ENCODE measurements at places on chromosomes 3 and 15.
A peak's percentile ranks its signal among the peaks of the same experiment; 100 is the strongest.

DNA sequence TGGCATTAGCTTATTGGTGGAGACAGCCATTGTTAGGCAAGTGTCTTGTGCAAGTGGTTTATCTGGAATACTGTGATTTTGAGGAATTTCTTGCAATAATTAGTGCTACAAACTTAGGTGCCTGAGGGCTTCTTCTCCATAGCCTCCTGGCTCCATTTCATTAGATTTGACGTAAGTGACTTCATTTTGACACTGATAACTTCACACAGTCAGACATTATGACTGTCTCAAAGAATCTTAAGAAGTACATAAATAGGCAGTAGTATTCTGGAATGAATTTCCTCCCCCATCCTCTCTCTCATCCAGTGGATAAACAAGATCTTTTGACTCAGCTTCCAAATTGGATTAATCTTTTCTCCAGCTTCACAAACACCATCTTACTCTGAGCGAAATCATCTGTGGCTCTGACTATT lies 19.0 kb downstream of the ARL14 start:
- no peak for DNase-seq

GRCh38 chr3:9808345-9809037 lies 1.6 kb upstream of the TTLL3 start:
- DNase-seq: no peak

DNA sequence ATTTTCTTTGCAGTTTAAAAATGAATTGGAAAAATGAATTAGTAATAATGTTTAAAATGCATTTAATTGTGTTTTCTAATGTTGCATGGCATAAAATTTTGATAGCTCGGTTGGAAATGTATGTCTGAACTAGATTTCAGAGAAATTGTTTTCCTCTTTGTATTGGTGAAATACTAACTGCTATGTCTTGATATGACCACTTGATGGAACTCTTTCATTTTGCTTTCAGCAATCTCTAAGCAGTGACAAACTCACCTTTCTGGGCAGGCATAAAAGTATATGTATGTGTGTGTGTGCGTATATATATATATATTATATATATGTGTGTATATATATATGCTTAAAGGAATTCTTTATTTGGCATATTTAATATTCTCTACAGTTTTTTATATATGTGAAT lies 239.3 kb upstream of the ZNF717 start:
- DNase-seq: no peak

DNA sequence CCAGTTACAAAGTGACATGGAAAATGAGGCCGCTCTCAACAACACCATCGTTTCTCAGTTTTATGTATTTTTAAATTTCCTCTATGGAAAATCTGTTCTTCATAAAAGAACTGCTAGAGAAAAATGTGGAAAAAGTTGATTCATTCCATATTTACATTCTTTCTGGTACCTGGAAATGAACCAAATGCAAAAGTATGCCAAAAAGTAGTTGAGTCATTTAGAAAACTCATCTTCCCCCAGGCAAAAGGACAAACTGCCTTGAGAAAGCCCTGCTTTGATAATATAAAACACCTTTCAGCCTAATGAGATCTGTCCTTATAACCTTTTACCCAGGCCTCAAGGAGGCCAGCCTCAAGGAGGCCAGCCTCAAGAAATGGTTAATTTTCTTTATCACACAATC lies 283.0 kb upstream of the VEPH1 start:
- no peak for DNase-seq

- DNase-seq: no peak
Observed at GRCh38 chr15:74434263-74435136, 742 bp upstream of the SEMA7A start.

GRCh38 chr3:71078723-71079525 lies 504.6 kb downstream of the FOXP1 start:
- DNase-seq: no peak

GRCh38 chr3:155772801-155773200 lies 27.9 kb upstream of the PLCH1 start:
- DNase-seq: no peak

GRCh38 chr3:62655691-62656063 lies 219.5 kb downstream of the CADPS start:
- DNase-seq: no peak

DNA sequence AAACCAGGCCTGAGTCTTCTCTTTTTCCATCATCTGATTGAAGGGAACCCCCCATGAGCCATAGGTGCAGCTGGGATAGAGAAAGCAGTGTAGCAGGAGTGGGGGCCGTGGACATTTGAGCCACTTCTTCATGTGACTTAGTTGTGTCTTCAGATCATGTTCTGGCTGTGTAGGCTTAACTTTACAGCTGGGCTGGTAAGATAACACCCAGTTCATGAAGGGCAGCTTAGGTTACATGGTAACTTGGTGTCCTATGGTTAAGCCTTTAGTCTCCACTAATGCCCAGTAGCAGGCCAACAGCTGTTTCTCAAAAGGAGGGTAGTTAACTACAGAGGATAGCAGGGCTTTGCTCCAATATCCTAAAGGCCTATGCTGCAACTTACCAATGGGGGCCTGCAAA lies 11.4 kb upstream of the SNRPN start:
- no peak for DNase-seq

DNA sequence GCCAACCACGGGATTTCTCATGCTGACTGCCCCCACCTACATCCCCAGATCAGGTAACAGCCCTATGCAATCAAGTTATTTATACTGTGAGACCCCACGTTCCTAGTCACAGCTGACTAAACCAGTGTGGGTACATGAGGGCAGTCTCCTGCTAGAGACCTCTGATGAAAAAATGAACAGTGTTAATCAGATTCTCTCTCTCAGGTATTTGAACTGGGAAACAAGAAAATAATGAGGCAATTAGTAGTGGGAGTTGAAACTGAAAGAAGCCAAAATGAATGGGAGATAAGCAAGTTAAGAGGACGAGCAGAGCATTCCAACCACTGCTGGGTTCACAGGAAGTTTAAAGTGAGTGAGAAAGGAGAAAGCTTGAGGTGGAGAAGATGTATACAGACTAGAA lies 98.5 kb upstream of the MYO5C start:
- no peak for DNase-seq

DNA sequence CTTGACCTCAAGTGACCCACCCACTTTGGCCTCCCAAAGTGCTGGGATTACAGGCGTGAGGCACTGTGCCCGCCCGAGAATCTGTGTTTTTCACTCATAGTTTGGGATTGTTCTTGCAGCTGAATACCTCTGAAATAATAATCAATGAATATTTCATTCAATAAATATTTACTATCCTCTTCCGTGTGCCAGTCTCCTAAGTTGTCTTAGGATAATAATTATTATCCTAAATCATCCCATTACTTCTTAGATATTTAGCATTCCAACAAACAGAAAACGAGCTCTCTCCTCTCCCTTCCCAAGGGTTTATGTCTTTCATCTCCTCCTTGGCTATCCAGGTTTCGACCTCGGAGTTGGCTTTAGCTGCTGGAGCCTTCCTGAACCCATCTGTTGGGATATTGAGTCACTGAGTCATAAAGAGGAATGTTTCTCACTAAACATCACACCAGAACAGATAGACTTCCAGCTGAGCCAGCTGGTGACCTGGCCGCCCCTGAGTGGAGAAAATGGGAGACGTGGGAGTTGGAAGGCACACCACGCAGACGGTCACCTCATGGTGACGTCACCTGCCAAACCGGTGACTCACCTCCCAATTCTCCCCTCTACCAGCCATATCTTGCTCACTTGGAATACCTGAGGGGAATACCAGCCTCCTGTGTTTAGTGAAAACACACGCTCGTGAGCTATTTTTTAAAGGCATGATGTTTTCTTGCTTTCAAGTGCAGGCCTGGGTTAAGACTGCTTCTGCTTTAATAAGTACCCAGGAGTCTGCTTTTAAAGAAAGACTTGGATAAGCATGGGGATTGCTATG lies 43.9 kb downstream of the BHLHE40 start:
- DNase-seq: no peak

- no peak for DNase-seq
Observed at GRCh38 chr15:23561914-23562313, 3.6 kb upstream of the MKRN3 start.

GRCh38 chr15:56821721-56822425 lies 88.6 kb upstream of the ZNF280D start:
- peak; percentile 21 for DNase-seq

GRCh38 chr3:122578069-122578740 lies 755 bp downstream of the PARP15 start:
- no peak for DNase-seq

- no peak for DNase-seq
Observed at GRCh38 chr3:169199283-169199682, 464.2 kb downstream of the MECOM start.

- no peak for DNase-seq
Observed at GRCh38 chr3:1072041-1072440, 20.8 kb upstream of the CNTN6 start.

DNA sequence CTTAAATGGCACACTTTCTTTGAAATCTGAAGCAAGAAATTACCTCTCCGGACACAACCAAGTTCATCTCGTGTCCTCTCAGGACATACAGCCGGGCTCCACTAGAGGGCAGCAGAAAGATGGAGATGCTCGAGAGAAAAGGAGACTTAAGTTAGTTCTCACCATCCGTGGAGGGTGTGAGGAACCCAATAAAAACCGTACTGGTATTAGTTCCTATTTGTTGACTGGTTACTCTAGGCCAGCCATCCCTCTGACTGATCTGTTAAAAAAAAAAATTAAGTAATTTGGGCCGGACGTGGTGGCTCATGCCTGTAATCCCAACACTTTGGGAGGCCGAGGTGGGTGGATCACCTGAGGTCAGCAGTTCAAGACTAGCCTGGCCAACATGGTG lies 7.9 kb upstream of the CYP11A1 start:
- peak; percentile 60 for DNase-seq

- DNase-seq: no peak
Observed at GRCh38 chr15:76345880-76346668, 9.5 kb downstream of the ISL2 start.

DNA sequence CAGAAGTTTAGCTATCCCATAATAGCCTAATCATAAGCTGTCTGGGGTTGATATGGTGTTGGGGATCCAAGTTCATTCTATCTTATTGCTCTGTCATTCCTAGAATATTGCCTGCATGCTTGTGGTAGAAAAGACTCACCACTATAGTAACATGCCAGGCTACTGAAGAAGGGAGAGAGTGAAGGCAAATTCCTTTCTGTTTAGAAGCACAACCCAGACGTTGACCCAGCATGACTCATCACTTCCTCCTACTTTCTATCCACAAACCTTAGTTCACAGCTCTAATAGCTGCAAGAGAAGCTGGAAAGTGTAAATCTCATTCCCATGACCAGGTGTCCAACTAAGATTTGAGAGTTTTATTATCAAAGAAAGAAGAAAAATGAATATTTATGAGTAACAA lies 57.8 kb upstream of the NMD3 start:
- DNase-seq: no peak

DNA sequence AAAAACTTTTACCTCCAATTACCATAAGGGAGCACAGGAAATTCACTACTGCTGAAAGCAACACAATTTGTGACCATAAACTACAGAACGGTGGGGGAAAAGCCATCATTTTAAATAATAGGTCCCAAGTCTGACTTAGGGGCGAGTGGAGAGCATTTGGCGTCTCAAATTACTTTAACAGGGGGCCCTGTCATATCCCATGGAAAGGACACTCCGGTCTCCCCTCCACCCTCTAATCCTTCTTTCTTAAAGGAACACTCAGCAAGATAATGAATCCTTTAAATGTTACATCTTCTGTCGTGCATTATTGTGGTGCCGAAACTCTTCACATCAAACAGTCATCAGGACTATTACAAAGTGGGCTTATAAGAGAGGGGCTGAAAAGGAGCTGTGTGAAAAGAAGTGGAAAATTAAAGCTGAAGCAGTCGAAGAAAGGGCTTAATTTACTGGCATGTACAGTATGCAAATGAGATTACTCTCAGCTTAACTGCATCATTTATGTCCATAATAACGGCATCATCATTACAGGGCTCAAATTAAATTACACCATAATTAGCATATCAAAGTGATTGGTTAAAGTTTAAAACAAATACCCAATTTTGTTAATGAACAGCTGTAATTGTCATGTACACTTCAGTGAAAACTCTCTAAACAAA lies 342.2 kb downstream of the FOXP1 start:
- no peak for DNase-seq
